Activated effector memory CD4-positive, alpha-beta T cell treated with Interleukin-2 at 50 U/mL for 16 hours (primary cell): ENCODE measurements at places on chromosomes 1 and 21.

GRCh38 chr1:19325958-19326747, 14.0 kb downstream of the SLC66A1 start:
- DNase-seq: no peak

GRCh38 chr1:67750691-67751054, 65.7 kb downstream of the GADD45A start:
- DNase-seq: no peak

GRCh38 chr1:109714661-109715372, 2.8 kb downstream of the GSTM5 start:
- DNase-seq: no peak

- no peak for DNase-seq
Measured at GRCh38 chr1:157181258-157181657, 43.1 kb upstream of the ETV3 start.

GRCh38 chr1:243465081-243465480, 209.2 kb downstream of the SDCCAG8 start:
- DNase-seq: no peak

GRCh38 chr21:38989745-38990423, 184.2 kb downstream of the ETS2 start:
- DNase-seq: no peak

DNA sequence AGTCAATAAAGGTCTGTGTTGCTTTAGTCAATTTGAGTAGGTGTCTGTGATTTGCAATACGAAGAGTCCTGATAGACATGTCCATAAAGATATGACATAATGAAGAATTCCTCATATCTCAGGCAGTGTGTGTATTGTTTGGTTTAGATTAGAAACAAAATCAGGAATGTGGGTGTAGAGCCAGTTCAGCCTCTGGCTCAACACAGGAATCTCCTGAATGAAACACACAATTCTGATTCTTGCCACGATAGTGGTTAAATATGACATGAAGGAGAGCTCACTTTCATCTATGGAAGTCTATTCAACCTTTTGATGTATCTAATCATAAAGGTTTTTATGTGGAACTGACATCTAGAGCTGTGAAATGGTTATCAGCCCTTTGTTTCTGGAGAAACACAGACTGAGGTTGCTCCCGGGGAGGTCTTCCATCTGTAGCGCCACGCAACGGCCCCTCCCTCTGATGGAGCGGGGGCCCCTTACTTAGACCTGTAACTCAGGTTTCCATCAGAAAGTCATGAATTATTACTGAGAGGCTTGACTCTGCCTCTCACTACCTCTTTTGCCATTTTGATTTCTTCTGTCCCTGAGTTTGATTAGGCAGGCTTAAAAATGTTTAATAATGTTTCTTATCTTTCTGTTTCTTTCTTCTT, 19.5 kb downstream of the TSPAN2 start:
- no peak for DNase-seq

DNA sequence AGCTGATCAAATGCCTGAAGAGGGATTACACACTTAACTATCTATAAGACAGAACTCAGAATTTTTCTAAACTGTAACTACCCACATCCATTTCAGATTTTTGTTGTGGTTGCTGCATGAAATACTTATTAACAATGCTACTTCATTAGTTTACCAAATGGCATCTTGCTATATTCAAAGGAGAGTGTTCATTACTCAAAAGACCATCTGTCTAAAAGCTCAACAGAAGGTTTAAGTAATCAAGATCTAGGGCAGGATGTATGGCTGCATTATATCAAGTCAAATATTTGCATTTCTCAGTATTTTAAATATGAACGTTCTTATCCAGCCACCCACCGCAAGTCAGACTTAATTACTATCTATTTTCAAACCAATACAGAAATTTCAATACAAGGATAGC, 79.9 kb downstream of the SIPA1L2 start:
- no peak for DNase-seq

- no peak for DNase-seq
Measured at GRCh38 chr1:90879281-90879680, 142.6 kb downstream of the ZNF644 start.

GRCh38 chr1:33219886-33220661, 36.2 kb upstream of the ZNF362 start:
- no peak for DNase-seq

GRCh38 chr1:206786212-206786886, 14.1 kb upstream of the IL10 start:
- no peak for DNase-seq

GRCh38 chr21:28396421-28396820, 596.3 kb downstream of the LTN1 start:
- no peak for DNase-seq

DNA sequence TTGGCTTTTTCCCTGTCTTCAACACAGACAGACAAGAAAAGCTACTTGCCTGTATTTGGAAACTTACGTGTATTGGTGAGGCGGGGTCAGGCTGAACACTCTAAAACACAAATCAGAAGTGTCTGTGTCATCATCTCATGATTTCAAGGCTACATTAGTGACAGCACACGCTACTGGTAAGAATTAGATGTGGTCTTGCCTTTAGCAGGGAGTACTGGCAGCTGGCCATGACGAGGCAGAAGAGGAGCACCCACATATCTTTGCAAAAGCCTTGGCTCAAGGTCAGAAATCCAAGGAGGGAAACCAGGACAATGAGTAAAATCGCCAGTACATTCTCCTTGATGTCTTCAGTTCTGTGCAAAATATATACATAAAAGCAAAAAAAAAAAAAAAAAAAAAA, 77.7 kb downstream of the PCNX2 start:
- DNase-seq: no peak

- no peak for DNase-seq
Measured at GRCh38 chr1:39900662-39901463, 854 bp downstream of the MYCL start.

- no peak for DNase-seq
Measured at GRCh38 chr21:30268608-30269197, 14.0 kb downstream of the KRTAP24-1 start.

DNA sequence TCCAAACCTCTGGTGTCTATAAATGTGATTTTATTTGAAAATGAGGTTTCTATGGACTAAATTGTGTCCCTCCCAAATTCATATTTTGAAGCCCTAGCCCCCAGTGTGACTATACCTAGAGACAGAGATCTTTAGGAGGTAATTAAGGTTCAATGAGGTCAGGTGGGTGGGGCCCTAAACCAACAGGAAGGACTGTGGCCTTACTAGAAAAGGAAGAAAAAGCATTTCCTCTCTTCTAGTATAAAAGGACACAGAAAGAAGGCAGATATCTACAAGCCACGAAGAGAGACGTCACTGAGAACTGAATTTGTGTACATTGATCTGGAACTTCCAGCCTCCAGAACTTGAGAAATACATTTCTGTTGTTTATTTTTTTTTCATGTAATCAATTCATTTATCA, 123.1 kb upstream of the RUNX1 start:
- no peak for DNase-seq

DNA sequence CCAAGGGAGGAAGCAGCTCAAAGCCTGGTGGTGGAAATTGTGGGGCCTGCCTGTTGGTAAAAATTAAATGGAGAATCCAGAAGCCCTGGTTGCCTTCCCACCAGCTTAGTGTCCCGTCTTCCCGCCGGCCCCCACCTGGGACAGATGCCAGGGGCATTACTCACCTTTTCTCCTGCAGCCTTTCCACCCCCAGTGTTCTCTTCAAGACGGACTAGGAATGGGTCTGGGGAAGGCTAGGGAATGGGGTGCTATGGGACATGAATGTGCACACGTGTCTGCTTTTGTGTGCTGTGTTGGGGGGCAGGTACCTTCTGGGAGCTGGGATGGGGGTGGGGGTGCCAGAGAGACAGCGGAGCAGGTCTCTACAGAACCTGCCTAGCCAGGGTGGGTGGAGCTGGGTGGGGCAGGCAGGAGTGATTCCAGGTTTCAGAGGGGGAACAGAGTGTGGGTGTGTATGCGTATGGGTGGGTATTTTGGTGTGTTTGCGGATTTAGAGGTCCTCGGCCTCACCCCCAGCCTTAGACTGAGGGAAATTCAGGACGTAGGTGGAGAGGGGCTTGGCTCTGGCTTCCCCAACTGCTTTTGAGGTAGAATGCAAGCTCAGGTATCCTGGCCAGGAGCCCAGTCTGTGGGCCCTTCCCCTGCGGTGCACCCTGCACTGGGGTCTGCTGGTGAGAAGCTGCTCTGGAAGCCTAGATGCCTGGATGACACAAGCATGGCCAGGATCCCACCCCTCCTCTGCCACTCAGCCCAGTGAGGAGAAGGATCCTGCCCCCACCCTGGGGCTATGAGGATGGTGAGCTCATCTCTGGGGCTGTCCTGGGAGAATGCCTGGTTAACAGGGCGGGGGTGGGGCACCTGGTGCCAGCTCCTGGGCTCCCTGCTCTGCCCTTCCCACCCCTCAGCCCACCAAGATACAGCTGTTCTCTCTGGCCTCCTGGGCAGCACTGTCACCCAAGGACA, 7.8 kb downstream of the VANGL2 start:
- no peak for DNase-seq

DNA sequence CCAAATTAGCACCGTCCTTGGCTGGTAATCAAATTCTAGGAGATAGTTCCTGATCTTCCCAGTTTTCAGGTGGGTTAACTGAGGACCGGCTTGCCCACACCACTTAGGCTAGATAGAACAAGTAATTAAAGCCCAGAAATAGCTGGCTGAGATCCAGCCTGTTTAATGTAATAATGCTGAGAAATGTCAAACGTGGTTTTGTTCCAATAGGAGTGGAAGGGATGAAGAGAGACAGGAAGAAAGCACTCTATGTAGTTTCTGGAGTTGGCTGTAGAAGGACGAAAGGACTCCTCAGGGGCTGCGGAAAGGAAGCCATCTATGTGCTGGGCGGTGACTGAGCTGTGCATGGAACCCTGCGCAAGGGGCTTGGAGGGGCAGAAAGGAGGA, 18.6 kb downstream of the NAV1 start:
- no peak for DNase-seq

GRCh38 chr1:157043685-157044084, 1.9 kb downstream of the ARHGEF11 start:
- no peak for DNase-seq

GRCh38 chr1:109659997-109660690, 4.2 kb downstream of the GSTM4 start:
- no peak for DNase-seq

DNA sequence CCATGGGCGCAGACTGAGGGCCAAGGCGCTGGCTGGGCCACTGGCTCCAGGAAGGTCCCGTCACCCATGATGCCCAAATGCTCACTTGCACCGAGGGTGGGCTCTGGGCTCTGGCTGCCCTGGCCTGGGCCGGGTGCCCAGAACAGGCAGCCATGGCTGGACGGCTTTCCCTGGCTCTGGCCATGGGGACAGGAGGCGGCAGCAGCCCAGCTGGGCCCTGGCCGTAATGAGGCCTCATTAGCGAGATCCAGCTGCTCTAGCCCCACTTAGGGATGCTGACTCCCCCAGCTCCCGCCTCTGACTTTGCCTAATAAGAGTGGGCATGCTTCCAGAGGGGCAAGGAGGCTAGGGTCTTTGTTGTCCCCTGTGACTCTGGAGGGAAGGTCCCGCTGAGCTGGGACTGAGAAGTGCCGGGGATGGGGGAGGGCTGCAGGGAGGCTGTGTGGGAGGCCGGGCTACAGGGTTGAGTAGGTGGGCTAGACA, 11.8 kb downstream of the SLC6A9 start:
- DNase-seq: no peak

DNA sequence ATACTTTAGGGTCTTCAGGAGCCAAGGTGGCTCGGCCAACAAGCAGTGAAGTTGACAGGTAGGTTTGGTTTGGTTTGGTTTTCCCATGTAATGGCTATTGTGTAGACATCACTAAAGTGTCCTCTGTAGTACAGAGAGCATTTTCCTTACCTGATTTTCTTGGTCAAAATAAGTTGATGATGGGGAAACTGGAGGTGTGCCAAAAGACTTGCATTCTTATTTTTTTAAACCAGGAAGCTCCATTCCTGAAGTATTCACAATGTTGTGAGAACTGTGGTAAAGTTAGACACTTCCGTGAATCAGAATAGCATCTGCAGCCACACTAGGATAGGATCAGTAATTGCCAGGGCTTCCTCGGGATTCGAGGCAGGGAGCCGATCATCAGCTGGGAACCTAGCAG, 2.9 kb downstream of the ZBTB37 start:
- no peak for DNase-seq

DNA sequence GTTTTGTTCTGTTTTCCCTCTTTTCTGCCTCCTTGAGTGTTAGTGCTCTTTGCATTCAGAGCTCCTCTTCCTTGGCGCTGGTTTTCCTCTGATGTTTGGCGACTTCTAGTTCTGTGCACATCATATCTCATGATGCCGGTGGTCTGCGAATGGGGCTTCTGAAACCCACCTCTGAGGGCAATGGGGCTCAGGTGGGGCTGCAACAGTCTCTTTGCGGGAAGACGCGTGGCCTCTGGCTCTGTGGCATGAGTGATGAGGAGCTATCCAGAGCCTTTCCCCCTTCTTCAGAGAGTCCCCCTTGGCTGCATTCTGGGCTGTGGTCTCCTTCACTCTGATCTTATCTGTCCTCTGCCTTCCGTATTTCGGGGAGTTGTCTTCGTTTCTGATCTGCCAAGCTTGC, 39.0 kb downstream of the TNFRSF8 start:
- DNase-seq: no peak

DNA sequence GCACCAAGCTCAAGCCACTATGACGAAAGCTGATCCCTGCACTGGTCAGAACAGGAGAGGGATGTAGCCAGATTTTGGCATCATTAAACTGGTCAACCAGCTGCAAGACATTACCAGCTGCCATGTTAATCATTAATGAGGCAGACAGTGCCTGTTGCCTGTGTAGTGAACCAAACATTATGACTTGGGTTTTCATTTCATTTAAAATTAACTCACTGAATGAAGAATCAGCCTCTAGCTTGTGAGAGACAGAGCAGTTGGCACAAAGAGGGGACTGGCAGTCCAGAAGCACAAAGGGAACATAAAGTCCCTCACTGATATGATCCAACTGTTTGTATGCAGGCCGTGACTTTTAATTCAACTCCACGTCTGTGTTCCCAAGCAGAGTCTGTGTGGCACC, 318.9 kb downstream of the SEC16B start:
- DNase-seq: no peak

GRCh38 chr1:22115286-22115685, 27.6 kb downstream of the WNT4 start:
- no peak for DNase-seq

DNA sequence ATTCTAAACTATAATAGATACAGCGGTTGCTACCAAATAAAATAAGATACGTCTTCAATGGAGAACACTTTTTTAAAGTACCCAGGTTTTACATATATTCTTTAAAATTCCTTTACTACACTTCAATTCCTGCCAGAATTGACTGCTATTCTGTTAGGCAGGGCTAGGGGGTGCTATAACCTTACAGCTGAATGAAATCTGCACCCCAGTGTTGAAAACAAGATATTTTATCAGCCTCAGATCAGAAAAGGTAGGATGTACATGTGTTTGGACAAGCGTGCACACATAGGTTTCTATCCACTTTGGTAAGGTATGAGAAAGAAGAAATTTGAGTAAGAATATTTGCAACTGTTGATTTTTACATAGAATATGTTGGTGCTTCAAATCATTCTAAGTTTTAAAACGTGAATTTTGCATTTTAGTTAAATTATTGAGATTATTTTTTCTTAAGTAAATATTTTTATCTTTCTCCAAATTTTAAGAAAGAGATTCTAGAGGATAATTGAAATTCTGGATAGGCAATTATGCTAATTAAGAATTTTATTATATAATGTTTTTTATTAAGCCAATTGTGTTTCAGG, 490.8 kb upstream of the ADGRL4 start:
- DNase-seq: no peak
